SIG-M5 (cell line): ENCODE measurements at places on chromosomes 4 and X.

GRCh38 chr4:143082701-143083100 is 102.0 kb upstream of the USP38 start:
- no peak for DNase-seq

DNA sequence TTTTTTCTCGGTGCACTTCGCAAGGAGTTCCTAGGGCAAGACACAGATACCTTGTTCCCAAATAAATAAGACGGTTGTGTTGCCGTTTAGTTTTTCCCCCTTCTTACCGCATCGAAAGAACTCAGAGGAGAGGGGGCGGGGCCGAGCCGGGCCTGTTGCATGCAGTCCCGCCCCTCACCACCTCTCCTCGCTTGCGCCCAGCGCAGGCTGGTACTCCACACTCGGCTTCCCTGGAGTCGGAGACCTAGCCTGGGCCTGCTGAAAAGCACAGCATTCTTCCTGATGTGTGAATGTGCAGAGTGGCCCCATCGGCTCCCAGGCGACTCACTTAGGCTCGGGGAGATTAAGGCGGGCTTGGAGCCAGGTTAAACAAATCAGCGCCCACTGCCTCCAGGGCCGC is 26.1 kb upstream of the VMA21 start:
- no peak for DNase-seq

- DNase-seq, result no peak
Measured at GRCh38 chr4:8164687-8165086, 6.1 kb upstream of the ABLIM2 start.

- DNase-seq, result no peak
Measured at GRCh38 chrX:68935362-68935761, 106.5 kb downstream of the EFNB1 start.

DNA sequence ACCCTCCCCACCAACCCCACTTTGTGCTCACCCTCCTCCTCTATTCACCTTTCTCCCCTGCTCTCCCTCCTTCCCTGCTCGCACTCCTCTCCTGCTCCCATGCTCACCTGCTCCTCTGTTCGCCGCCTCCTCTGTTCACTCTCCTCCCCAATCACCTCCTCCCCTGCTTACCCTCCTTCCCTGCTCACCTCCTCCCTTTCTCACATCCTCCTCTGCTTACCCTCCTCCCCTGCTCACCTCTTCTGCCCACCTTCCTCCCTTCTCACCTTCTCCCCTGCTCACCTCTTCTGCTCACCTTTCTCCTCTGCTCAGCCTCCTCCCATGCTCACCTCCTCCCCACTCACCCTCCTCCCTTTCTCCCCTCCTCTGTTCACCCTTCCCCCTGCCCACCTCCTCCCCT is 357.2 kb downstream of the UNC5C start:
- DNase-seq, result no peak

GRCh38 chrX:130111220-130112154 is 1.2 kb upstream of the ELF4 start:
- no peak for DNase-seq

GRCh38 chr4:81503586-81503985 is 31.9 kb upstream of the RASGEF1B start:
- no peak for DNase-seq

DNA sequence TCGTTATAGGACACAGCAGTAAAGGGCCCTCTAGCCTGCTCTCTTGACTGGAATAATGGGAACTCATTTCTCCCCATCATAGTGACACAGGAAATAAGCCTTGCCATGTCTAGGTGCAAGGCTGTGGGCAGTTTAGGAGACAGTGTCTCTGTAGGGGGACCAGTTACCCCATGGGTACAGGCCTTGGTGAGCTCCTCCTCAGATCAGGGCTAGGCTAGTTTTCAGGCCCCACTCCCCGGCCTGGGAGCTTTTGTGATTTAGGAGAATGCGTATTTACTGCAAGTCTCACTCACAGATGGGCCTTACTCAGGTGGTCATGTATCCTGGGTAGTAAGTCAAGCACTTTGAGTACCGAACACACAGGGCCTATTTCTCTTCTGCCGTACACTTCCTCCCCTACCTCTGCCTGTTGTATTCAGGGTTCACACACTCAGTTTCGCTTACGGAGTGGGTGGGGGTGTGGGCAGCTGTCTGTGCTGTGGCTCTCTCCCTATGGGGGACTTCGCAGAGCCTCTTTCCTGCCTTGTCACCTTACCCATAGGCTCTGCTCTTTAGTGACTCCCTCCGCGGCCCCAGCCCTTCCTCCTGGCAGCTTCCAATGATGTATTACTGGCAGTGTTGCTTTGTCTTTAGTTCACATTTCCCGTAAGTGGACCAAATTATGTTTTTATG is 34.2 kb downstream of the FAM193A start:
- no peak for DNase-seq

DNA sequence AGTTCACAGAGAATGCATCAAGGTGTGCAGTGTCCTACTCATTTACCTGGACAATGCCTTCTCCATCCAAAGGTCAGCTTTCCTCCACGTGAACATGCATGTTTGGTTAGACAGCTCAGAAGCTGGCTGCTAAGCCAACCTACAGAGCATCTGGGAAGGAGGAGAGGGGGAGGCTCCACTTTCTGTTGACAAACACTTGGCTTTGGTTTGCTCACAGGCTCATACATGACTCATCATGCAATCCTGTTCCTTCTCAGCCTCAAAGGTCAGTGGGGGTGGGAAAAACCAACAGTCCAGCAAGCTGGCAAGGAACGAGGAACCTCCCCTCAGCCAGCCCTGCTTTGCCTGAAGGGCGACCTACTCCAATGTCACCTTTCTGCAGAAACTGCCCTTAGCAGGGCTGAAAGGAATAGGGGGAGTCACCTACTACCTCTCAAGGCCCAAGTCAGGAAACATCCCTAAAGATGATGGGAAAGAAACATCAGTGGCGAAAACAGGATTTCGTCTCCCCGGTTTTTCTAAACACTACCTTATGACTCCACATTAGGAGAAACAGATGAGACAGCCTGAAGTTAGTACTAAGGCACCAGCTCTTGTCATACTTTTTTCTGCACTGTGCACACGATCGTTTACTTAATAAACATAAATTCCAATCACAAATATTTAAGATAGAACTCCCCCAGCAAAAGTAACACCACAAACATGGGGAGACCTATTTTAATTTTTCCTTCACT is 37.9 kb downstream of the RELL1 start:
- no peak for DNase-seq

- no peak for DNase-seq
Measured at GRCh38 chrX:100911731-100912130, 17.0 kb downstream of the XKRX start.

DNA sequence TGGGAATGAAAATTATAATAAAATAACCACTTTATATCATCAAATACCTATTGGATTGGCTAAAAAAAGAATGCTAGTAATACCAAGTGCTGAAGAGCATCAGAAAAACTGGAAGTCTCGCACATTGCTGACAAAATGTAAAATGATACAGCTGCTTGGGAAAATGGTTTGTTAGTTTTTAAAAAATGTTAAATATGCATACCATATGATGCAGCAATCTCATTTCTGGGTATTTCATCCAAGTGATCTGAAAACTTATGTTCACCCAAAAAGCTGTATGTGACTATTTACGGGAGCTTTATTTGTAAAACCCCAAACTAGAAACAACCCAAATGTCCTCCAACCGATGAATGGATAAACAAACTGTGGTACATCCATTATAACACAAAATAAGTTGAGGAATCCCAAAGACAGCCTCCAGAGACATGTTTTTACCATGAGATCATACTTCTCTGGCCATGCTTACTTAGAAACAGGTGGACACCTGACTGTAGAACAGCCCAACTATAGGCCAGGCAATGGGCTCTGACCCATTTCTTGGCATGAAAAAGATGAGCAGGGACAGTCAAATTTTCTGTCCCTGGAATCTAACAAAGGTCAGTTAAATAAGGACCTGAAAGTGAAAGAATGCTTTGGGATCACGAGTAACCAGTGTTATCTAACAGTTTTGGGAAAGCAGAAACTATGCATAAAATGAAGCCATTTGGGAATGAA is 47.5 kb upstream of the FAM120C start:
- DNase-seq, result no peak

GRCh38 chrX:9662148-9662547 is 103.5 kb downstream of the GPR143 start:
- no peak for DNase-seq

DNA sequence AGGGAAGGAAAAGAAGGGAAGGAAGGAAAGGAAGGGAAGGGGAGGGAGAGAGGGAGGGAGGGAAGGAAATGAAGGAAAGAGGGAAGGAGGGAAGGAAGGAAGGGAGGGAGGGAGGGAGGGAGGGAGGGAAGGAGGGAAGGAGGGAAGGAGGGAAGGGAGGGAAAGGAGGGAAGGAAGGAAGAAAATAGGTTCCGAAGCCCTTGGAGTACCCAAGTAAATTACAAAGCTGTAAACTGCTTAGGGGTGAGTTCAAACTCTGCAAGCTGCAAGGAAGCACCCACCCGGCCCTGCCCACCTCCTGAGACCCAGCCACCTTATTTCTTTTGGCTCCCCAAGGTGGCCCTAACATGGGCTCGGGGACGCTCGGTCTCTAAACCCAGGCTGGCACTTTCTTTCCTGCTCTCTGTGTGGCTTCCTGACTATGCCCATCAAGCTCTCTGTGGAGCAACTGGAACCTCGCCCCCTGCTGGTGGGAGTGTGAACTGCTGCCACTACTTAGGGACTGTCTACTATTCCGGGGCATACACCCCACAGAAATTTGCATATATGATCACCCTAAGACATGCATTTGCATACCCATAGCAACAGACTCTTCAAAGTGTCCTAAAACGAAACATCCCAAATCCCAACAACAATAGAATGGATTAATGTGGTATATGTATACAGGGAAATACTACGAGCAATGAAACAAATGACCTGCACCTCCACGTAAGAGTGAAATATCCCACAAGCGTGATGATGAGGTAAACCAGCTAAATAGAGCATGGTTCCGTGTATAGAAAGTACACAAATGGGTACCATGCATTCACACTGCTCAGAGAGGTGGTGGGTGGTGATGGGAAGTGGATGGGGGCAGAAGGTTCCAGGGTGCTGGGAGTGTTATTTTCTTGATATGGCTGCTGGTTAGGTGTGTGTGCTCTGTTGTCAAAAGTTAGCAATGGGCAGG is 151.7 kb upstream of the TBL1X start:
- DNase-seq, result no peak

DNA sequence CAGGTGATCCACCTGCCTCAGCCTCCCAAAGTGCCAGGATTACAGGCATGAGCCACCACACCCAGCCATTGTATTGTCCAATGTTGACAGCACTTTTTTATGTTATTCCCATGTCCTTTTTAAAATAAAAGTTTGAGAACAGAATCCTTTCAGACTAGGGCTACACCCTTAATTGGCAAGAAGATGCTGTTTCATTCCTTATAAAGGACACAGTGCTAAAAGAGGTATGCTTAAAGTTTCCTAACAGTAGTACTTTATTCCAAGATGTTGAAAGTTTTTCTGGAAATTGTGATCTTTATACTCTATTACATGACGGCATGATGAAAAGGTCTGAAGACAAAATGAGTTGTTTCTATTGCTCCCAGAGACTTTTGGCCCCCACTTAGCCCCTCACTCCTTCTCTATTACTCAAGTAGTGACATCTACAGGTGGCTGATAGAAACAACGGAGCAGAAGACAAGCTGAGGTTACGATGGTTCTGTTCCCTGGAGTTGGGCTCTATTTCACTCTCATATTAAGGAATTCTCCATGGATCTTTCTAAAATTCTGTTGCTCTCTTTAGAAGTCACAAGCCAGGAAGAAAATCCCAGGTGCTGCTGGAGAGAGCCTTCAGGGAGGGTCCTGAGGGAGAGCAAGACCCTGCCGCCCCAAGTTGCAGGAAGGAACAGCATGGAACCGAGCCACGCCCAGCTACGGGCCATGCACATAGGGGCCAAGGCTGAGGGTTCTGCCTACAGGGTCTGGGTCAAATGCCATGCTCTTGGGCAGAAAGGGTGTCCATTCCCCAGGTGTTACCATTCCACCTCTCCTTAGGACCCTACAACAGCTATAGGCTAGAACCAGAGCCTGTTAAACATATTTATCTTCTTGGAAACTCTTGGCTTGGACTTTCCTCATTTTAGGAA is 22.8 kb downstream of the RPL9 start:
- no peak for DNase-seq

GRCh38 chr4:171583790-171584189 is 229.4 kb upstream of the GALNTL6 start:
- DNase-seq, result no peak

DNA sequence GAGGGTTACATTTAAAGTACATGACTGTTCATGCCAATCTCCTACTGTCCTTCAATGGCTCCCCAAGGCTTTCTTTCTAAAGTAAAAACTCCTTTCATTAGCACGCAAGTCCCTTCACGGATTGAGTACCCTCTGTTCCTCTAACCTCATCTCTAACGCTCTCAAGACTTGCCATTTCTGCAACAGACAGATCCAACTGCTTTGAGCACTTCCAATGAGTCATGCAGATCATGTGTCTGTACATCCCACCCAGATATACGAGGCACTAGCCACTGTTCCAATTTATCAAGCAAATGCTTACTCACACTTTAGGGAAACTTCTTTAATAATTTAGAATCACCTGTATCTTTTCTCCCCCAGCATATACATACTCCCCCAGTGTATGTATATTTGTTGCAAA is 332.5 kb upstream of the ZFP42 start:
- DNase-seq, result no peak

DNA sequence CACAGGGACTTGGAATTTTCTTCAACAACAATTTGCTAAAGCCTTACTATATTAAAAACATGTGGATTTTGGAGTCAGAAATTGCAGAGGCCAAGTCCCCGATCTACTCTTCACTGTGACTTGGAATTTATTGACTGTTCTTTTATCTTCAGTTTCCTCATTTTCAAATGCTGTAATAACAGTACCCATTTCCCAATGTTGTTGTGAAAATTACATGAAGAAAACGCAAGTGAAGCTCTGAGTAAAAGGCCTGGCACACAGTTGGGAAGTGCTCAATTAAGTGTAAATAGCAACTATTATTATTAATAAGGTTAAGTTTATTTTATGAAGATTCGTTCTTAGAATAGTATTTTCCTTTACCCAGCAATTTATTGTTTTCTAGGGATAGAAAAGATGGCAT is 15.7 kb downstream of the STBD1 start:
- DNase-seq, result no peak

GRCh38 chr4:147765121-147765529 is 33.2 kb downstream of the ARHGAP10 start:
- DNase-seq, result no peak

GRCh38 chr4:127997534-127998388 is 32.6 kb downstream of the ABHD18 start:
- DNase-seq, result peak; percentile 61

DNA sequence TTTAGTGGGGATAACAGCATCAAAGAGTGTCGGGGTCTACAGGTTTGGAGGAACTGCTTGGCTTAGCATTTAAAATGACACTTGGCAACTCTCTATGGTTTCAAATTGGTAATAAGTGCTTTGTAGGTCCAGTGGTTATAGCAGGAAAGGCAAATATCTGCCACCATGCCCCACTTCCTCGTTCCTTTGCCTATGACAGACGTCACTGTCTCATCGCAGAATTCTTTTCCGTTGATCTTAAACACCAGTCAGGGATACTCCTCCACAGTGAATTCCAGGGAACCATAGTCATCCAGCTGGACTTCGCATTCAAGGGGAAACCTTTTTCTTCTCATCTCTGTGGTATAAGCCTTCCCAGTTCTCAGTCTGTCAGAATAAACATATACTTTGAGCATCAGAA is 319.1 kb downstream of the GPAT3 start:
- no peak for DNase-seq
